ENCODE measurements at places on chromosomes 2 and 18.

GRCh38 chr2:17231394-17231965, 286.8 kb downstream of the RAD51AP2 start:
- no peak for DNase-seq

DNA sequence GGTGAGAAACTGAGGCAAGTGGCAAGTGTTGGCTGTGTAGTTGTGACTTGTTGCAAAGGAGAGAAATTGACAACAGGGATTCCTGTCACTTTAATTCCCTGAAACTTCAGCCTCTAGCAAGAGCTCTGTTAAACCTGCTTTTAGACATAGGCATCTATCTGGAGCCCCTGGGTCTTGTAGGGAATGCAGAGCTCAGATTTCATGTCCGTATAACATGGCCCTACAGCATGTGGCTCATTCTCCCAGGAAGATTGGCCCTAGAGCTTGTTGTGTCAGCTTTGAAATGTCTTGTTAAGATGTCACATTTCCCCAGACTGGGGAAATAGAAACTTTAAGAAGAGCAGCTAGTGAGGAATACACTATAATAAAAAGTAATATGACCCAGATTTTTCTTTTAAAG, 115.8 kb downstream of the POLE4 start:
- no peak for DNase-seq

GRCh38 chr2:179800776-179801175, 60.6 kb downstream of the ZNF385B start:
- no peak for DNase-seq

DNA sequence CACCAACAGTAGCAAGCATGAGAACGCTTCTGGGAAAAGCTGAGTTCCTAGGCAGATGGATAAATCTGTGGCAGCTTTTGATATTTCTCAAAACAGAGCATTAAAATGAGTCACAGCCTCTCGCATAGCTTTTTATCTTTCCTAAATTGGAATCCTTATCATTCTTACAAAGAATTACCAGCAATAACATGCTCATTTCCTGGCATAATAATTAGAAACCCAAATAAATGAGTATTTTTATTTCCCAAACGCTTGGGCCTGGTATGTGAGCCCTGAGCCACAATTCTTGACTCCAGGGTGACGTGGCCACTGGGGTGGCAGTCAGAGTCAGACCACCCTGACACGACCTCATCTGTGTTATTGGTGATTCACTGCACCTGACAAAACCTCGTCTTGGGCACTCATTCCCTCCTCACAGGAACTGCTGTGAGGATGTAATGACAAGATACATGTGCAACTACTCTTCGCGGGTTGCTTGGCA, 210.7 kb downstream of the ARL4C start:
- no peak for DNase-seq

GRCh38 chr2:37344453-37345361, at the start of gene QPCT:
Gene QPCT, plus strand, starts transcription at chr2:37344630. Its CDS starts 102 bp downstream, at chr2:37344732.
- peak; percentile 69 for DNase-seq

- no peak for DNase-seq
Observed at GRCh38 chr2:14722904-14723570, 90.5 kb downstream of the LRATD1 start.

Data from transverse colon (tissue), 4 donors.